ENCODE measurements at places on chromosomes 12 and 14. TPM values are rescaled to one million over a fixed set of nuclear protein-coding genes. Genes with fewer than 3 reads are reported as not detected.

DNA sequence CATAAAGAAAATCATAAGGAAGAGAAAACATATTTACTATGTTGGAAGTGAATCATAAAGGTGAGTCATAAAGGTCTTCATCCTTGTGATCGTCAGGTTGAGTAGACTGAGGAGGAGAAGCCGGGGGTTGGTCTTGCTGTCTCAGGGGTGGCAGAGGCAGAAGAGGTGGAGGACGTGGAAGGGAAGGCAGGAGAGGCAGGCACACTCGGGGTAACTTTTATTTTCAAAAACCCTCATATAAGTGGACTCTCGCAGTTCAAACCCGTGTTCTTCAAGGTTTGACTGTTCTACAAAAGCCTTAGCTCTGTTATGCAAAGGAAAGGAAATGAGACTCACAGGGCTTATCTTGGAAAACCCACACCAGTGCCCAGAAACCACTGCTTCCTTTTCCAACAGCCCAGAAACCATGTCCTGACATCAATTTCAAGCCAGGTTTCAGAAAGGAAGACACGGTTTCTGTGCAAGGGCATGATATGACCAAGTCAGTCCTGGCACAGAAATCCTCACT lies 14.0 kb downstream of the SMCO2 start:
- no peak for DNase-seq

The PZP gene
- not detected for total RNA-seq

The ADGRD1 gene
- total RNA-seq: not detected

- no peak for DNase-seq
These were observed 2.0 kb downstream of the BHLHE41 start for GRCh38 chr12:26122681-26123481.

- no peak for DNase-seq
These were observed 15.5 kb downstream of the FZD10 start for GRCh38 chr12:130177635-130178242.

- DNase-seq: no peak
These were observed 62.2 kb upstream of the ST8SIA1 start for GRCh38 chr12:22396735-22397134.

The CCDC184 gene
- 0.12 TPM for total RNA-seq

GRCh38 chr12:68056300-68056699 lies 67.1 kb downstream of the IFNG-AS1 start:
- DNase-seq: no peak

The SMCO2 gene
- total RNA-seq: not detected

The GRIN2B gene
- 0.12 TPM for total RNA-seq

GRCh38 chr12:45232756-45233372 lies 17.0 kb downstream of the ANO6 start:
- peak; percentile 89 for DNase-seq

The RPGRIP1 gene
- total RNA-seq: 0.07 TPM

DNA sequence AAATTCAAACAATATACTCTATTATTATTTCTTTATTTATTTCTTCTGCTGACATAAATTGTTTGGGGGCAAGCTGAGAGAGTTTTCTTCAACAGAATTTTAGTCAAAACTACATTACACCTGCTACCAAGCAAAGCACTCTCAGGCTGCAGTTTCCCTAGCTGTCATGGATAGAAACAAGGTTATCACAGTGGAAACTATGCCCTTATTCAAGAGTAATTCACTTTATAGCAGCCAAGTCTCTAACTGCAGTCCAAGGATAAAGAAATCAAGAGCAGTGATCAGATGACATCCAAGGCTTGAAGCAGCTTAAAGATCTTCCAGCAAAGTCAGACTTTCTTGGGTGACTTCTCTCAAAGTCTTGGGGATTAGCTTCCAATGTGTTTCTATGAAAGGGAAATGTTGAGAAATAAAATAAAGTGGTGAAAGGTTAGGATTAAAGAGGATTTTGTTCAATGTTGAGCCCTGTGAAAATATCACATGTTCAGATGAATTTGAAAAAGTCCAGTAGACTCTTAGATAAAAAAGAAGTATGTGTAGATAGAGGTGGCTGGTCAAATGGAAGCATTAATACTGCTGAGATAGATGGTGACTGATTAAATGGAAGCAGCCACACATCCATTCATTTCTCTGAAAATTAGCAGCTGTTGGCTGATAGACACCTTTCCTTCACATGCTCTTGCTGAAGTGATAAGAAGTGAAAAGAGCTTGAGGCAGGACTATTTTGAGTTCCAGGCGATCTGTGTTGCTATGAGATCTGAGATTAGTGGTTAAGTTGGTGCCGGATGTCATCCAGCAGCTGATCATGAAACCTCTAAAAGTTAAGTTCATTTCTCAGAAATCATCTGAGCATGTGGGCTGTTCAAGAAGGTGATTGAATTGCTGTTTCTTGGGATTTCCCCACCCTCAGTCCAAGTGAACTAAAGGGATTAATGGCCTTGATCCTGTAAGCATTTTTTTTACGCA lies 257.8 kb upstream of the BTG1 start:
- peak; percentile 53 for DNase-seq

DNA sequence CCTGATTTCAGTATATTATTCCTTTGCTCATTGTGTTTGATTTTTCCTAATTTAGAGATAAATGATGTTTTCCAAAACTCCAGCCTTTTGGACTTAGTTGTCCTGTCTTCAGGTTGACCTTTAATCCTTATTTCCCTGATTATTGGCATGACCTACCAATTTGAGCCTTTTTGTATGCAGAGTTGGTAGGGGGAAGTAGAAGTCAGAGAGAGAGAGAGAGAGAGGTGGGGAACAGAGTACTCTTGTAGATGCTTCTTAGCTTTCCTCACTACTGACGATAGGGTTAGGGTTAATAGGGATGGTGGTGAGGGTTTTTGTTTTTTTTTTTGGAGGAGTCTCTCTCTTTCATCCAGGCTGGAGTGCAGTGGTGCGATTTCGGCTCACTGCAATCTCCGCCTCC lies 38.6 kb downstream of the TBC1D15 start:
- no peak for DNase-seq

DNA sequence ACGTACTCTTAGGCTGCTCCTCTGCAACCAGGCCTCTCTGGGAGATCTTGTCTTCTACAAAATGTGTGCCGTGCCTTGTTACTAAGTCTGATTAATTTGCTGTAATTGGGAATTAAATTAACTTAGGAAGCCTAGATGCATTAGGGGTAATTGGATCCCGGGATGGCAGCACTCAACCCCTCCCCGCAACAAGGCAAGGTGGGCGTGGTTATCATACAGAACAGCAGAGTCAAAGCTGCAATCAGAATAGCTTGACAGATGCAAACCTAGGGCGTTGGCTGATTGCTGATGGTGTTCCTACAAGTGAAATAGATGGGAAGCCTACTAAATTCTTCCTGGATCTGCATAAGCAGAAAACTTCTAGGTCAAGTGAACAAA lies 34.5 kb upstream of the NFYB start:
- DNase-seq: no peak

- no peak for DNase-seq
These were observed 61.8 kb upstream of the TMEM132C start for GRCh38 chr12:128205145-128205544.

The CREBL2 gene
- total RNA-seq: 14.3 TPM

The OVCH1 gene
- not detected for total RNA-seq

- no peak for DNase-seq
These were observed 161.7 kb downstream of the CAND1 start for GRCh38 chr12:67430708-67431335.

DNA sequence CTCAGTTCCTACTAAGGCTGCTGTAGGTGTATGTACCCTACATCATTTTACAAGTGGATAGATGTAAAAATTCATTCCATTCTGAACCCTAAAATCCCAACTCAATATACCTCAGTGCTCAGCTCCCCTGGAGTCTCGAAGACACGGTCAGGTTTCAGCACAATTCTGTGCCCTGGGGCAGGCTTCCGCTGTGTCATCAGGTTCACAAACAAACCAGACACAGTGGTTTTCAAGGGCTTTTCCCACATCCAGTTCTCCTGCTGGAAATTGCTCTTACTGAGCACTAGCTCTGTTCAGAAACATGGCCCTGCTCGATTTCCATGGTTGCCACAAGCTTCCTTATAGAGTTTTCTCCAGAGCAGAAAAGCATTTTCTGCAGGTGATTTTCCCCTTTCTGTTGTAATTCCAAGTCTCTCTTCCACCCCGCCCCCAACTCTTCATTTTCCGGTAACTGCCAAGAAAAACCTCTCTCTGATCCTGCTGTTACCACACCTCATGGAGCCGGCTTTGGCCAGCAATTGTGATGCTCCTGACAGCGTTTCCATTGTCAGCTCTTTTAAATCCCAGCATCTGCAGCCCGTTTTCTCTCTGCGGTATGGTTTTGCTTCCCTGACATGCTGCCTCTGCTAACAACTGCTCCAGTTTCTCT lies 483.0 kb upstream of the CCDC196 start:
- no peak for DNase-seq

The TAS2R14 gene
- 0.06 TPM for total RNA-seq

Data from epithelial cell of proximal tubule (primary cell).